Fibroblast of skin of right quadriceps (primary cell): ENCODE measurements at places on chromosomes 16 and 17.

- peak; percentile 24 for DNase-seq
Measured at GRCh38 chr17:47317119-47317518, 6.6 kb upstream of the EFCAB13 start.

DNA sequence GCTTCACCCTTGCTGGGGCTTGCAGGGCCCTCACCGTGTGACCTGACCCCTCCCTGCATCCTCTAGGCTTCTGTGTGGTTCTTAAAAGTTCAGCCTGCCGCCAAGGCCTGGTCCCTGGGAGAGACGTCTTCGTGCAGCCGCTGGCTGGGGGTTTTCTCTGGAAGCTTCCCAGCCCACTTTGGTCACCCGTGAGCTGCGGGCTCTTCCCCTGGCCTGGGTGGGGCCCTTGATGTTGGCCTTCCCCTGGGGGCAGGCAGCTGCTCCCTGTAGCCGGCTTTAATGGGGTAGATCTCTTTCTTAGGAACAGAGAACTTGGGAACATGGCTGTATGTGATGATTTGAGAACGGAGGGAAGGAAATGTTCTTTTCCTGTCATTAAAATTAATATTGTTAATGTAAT is 32.7 kb downstream of the ZNF750 start:
- DNase-seq, result no peak

GRCh38 chr17:6893382-6894205 is 62.1 kb upstream of the TEKT1 start:
- DNase-seq, result no peak

- no peak for DNase-seq
Measured at GRCh38 chr17:82320140-82320840, 2.9 kb upstream of the CD7 start.

GRCh38 chr17:8393470-8394231 is 4.0 kb downstream of the RNF222 start:
- no peak for DNase-seq

GRCh38 chr17:74877592-74878548 is 5.1 kb upstream of the FDXR start:
- DNase-seq, result no peak
